ENCODE measurements at places on chromosomes 12 and 14.

- no peak for DNase-seq
These were observed 21.1 kb downstream of the RASSF8 start for GRCh38 chr12:25979563-25979962.

DNA sequence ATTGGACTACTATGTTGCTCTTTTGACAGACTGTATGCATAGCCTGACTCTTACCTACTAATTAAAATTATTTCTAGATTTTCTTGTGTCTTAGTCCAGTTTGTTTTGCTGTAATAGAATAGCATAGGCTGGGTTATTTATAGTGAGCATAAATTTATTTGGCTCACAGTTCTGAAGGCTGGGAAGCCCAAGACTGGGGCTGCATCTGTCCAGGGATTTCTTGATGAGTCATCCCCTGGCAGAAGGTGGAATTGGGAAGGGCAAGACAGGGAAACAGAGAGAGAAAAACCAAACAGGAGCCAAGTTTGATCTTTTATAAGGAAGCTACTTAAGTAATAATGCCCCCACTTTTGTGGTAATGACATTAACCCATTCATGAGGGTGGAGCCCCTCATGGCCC is 759.2 kb upstream of the LRFN5 start:
- DNase-seq: no peak

DNA sequence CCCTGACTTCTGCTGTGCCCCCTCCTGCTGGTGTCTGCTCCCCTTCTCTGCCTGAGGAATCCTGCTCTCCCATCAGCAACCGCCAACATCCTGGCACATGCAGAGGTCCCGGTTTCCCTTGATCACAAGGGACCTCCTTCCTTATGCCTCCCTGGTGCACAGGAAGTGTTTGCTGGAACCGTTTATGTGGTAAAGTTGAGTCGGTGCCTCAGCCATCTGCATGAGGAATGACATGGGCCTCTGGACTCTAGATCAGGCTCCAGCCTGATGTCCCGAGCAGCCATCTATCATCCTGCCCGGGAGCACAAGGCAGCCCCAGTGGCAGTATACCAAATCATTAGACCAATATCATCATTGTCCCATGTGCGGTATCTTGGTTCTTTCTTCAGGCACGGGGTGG is 90.4 kb downstream of the BORCS5 start:
- DNase-seq: no peak

GRCh38 chr14:68081489-68081888 is 261.9 kb downstream of the RAD51B start:
- no peak for DNase-seq

GRCh38 chr12:84356224-84356623 is 556.4 kb downstream of the SLC6A15 start:
- DNase-seq: no peak

GRCh38 chr14:68747393-68747792 is 45.5 kb downstream of the ZFP36L1 start:
- DNase-seq: no peak

DNA sequence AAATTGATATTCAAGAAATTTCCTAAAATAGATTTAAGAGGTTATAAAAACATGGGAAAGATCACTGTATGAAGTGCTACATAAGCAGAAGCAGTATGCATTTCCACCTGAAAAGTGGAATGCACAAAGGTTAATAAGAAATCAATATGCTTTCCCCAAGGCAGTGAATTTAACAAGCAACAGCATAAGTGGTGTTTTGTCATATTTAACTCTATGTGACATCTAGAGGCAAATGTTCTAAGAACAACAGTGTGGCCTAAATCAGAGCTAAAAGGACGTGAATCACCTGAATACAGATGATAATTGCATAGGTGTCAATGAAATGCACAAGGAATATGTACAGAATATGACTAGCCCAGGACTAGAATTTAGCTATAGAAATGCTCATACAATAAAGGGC is 49.5 kb downstream of the SLC2A13 start:
- no peak for DNase-seq
